ENCODE measurements at places on chromosomes 7 and 10.

DNA sequence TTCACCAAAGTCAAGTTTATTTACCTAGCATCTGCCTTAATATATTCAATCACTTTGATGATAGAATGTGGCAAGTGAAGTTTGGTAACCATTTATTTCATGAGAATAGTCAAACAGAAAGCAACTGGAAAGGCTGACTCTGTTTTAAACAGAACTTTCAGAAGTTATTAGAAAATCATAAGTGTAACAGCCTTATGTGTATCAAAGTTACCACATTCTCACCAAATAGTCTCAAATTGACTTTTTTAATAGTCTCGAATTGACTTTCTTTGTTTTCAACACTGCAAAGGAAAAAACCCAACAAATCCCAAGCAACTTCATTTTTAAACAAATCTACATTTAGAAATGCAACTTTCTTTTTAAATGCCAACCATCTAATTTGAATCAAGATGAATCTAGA is 29.5 kb downstream of the NAMPT start:
- DNase-seq: no peak

DNA sequence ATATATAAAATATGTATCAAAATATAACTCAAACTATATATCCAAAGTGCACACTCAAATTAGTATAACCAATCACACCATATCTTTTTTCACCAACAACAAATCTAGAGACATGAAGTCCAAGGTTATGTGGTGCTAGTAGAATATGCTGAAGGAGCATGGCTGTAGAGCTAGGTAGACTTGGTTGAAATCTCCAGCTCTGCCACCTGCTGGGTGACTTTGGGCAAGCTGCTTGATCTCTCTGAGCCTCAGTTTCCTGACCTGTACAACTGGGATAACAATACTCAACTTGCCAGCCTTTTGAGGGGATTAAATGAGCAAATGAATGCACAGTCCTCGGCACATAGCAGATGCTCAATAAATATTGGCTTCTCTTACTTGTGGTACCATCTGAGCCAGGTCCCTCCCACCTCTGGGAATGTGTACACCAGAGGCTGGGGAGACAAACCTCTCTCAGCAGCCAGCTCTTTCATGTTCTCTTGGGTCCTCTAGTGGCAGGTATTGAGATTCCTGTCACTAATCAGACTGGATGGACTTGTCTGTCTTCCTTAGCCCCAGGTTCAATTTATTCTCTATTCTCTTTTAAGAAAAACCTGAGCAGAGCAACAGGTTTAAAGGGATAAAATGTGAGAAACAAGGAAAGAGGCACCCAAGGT is 94.3 kb upstream of the PDE1C start:
- DNase-seq: no peak

GRCh38 chr10:125243532-125244253 is 83.3 kb upstream of the CTBP2 start:
- DNase-seq: no peak

- DNase-seq: no peak
Measured at GRCh38 chr7:2771274-2771731, 72.8 kb downstream of the GNA12 start.

- DNase-seq: no peak
Measured at GRCh38 chr7:133115596-133115995, 33.7 kb upstream of the CHCHD3 start.

GRCh38 chr10:13939391-13939790 is 352.6 kb downstream of the PRPF18 start:
- DNase-seq: no peak

- no peak for DNase-seq
Measured at GRCh38 chr7:37035631-37036030, 311.3 kb upstream of the AOAH start.

GRCh38 chr7:38681882-38682281 is 50.7 kb upstream of the AMPH start:
- DNase-seq: no peak

DNA sequence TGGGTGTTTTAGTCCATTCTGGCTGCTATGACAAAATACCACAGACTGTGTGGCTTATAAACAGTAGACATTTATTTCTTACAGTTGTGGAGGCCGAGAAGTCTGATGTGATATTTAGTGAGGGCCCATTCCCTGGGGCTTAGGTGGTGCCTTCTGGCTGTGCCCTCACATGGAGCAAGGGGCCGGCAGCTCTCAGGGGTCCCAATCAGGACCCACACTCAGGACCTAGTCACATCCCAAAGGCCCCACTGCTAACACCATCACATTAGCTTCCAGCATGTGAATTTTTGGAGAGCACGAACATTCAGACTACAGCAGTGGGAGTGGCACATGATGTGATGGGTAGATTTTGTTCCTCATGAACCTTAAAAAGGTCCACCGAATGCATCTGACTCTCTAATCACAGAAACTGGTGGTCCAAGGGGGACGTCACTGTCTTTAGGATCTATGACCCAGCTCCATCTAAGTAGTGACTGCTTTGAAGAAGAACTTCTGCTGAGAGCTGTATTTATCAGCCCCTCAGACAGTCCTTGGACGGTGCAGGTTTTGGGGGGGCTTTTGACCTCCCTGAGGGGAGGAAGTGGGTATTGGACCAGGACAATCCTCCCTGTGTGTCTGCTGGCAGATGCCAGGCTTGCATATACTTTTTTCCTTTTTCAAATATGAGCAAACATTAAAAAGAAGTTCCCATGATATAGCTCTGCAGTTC is 154.5 kb upstream of the ZNF32 start:
- no peak for DNase-seq

- no peak for DNase-seq
Measured at GRCh38 chr7:1238450-1238882, 5.8 kb downstream of the UNCX start.

- no peak for DNase-seq
Measured at GRCh38 chr7:38310591-38311101, 37.2 kb upstream of the TARP start.

GRCh38 chr7:69892790-69893189 is 294.5 kb downstream of the AUTS2 start:
- no peak for DNase-seq

GRCh38 chr7:7739204-7740036 is 21.0 kb upstream of the RPA3 start:
- no peak for DNase-seq

DNA sequence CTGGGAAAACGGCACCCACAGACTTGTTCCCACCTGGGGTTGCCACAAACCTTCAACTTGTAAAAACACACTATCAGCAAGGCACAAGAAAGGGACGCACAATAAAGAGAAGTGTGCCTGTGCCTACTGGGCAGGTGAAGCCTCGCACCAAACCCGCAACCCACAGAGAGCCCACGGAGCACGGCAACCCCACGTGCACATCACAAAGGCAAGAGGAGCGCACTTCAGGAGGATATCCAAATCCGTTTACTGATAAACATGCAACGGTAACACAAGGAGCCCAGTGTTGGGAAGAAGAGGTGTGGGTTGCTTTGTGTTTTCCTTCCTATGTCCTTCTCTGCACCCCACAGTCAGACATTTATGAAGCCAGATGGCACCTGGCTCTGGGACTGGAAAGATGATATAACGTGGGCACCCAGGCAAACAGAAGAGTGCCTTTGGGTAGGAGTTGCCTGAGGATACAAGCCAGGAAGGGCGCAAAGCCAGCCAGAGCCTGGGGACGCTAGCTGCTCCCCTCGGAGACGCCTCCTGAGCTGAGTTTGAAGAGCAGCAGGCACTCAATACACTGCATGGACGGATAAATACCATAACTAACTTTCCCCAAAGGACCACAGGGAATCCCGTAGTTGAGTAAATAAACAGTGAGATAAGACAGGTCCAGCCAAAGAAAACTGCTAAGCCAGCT is 41.6 kb downstream of the TCERG1L start:
- DNase-seq: no peak

DNA sequence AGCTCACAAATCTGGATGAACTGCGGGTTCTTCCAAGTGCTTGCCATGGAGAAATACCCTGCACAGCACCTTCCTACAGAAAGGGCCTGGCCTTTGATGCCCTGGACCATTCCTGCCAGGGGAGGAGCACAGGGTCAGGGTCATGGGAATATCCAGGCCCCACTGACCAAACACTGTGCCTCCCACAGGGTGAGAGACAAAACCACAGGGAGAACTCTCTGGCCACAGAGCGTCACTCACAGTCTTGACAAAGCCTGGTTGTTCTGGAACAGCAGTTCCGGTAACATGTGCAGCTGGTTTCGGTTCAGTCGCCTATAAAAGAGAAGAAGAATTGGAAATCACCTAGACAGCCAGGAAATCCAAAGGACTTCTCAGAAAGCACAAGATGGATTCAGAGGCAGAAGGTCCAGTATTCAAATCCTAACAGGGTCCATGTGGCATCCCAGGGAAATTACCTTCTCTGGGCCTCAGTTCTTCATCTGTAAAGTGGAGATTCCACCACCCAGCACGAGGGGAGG is 28.1 kb downstream of the SLIT1 start:
- no peak for DNase-seq

- DNase-seq: no peak
Measured at GRCh38 chr7:99605527-99605926, 7.5 kb downstream of the TMEM225B start.

DNA sequence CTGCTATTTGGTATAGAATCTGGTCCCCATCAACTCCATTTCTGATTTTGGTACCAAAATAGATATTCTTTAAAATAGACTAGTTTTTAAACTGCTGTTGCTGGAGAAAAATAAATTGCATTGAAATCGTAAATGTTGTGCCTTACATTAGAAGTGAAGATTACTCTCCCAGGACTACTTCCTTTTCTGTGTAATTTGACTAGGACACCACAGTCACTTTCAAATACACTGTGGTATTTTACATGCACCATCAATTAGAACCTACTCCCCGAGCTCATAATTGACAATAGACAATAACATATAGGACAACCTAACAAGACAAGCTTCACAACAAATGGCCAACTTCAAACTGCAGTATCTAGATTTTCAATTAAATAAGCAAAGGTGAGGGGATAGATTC is 211.5 kb downstream of the DGKB start:
- no peak for DNase-seq

DNA sequence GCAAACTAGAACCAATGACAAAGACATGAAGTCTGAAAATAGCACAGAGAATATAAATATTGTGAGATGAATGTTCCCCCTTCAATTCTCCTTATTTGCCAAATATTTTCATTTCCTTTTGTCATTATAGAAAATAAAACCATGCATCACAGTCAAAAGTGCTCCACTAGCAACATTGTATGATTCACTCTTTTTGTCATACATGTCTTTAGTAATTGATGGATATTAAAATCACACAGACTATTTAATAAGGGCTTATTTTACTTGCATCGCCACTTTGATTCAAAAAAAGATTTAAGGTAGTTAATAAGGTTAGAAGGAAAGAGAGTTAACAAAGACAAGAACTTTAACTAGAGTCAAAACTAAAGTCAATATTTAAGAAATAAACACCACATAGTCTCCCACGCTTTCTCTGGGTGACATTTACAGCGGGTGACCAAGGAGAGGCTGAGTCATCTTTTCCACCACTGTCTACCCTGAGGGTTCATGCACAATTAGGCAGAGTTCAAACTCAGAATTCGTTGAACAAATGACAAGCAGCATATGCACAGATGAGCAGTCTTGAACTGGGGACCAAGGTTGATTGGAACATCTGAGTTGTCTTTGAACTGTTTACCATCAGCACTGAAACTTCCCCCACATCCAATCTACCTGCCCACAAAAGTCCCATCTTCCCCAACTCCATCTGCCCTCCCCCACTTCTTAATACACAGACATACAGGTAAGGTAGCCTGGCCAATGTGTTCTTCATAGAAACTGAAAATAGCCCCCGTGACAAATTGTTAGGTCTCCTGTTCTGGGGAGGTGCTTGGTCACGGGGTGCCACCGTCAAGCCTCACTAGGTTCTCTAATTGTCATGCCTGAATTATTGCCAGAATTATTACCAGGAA is 42.5 kb downstream of the C7orf25 start:
- no peak for DNase-seq

DNA sequence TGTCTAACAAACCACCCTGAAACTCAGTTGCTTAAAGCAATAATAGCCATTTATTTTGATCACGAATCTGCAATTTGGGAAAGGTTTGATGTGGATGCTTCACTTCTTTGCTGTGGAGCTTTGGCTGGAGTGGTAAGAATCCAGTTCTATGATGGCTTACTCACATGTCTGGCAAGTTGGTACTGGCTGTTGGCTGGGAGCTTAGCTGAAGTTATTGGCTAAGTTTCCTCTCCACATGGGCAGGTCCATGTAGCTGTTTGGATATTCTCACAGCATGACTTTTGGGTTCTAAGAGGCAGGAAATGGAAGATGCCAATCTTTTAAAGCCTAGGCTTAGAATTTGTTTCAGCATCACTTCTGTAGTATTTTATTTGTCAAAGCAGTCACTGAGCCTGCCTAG is 277.6 kb upstream of the NRP1 start:
- no peak for DNase-seq

GRCh38 chr7:20786779-20787659 is at the start of gene SP8:
Gene SP8, minus strand, starts transcription at chr7:20786886. Its CDS starts 88 bp downstream, at chr7:20786798.
- DNase-seq: no peak

- DNase-seq: no peak
Measured at GRCh38 chr7:48148311-48148710, 22.9 kb upstream of the ABCA13 start.

- DNase-seq: no peak
Measured at GRCh38 chr10:63481815-63482421, 16.1 kb upstream of the JMJD1C start.

DNA sequence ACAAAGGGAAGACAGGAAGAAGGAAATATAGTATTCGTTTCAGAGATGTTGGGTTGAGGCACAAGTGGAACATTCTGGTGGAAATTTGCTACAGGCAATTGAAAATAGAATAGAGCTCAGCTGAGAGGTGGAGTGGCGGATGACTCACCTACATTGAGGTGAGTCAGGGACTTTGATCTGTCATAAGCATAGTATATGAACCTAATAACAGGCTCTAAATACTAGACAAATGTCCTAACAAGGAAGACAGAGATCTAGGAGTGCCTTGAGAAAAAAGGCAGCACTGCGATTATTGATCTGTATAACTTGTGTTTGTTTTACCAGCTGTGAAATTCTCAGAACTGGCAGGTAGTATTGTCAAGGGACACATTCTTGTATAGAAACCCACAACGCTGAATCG is 907 bp upstream of the IFRD1 start:
- no peak for DNase-seq

- no peak for DNase-seq
Measured at GRCh38 chr10:72096115-72097000, 8.0 kb upstream of the SPOCK2 start.

- DNase-seq: no peak
Measured at GRCh38 chr10:4214908-4215307, 429.9 kb upstream of the KLF6 start.

GRCh38 chr7:85068799-85069198 is 118.1 kb downstream of the SEMA3D start:
- no peak for DNase-seq

DNA sequence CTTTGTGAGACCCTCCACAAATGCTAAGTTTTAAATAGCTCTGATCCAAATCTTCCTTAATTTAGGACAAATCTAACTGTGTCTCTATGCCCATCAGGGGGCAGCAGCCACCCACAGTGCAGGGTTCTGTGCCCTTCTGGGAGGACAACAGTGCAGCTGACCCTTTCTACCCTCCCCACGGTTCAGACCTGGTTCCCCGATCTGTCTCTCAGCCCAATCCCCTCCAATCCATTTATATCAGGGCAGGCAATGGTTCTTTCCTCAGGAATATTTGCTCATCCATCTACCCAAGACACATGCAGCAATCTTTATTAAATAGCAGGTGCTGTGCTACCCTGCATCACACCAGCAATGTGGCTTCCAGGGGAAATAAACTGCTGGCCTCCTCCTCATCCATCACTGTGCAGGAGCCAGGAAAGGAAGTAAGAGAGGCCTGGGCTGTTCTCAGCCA is 4.0 kb upstream of the RBM28 start:
- DNase-seq: no peak

GRCh38 chr7:106615808-106616707 is 44.9 kb downstream of the CCDC71L start:
- DNase-seq: no peak

- DNase-seq: no peak
Measured at GRCh38 chr7:69359003-69359700, 239.1 kb upstream of the AUTS2 start.

All from stimulated activated CD4-positive, alpha-beta T cell treated with anti-CD3 and anti-CD28 coated beads, Interleukin-1b, Interleukin-23, amount 100 ng/mL, for 1 hour (primary cell).